ENCODE measurements at places on chromosomes 4 and X.

DNA sequence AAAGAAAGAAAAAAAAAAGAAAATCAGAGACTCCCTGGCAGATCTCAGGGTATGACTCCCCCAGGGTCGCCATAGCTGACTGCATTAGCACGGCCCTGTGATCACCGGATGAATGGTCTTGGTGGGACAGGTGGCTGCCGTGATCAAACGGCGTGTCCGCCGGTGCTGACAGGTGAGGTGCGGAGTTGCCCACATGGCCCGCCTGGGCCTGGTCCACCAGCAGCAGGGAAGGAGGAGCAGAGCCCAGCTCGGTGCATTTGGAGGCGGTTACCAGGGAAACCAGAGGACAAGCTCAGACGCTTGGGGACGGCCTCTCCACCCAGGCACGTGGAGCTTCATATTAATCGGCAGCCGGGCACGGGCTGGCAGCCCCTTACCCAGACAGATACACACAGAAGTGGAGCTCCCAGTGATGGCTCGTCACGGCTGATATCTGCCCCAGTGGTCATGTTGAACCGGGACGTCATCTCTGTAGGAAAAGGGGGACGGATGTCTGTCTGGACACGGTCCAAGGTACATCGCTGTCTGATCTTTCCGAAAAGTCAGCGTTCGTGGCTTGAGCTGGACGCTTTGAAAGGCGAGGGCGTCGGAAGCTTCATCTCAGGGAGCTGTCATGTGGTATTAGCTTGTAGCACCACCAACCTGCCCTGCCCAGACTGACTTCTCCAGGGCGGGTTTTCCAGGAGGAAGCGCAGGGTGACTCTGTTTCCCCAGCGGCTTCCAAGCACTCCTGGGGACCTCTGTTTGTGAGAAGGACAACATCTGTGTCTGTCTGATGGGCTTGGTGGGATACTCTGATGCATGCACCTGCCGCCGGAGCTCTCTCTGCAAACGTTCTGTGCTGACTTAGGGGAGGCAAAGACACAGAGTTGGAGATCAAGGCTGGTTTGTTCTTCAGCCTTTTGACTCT is 180.7 kb downstream of the CRLF2 start:
- DNase-seq = no peak

DNA sequence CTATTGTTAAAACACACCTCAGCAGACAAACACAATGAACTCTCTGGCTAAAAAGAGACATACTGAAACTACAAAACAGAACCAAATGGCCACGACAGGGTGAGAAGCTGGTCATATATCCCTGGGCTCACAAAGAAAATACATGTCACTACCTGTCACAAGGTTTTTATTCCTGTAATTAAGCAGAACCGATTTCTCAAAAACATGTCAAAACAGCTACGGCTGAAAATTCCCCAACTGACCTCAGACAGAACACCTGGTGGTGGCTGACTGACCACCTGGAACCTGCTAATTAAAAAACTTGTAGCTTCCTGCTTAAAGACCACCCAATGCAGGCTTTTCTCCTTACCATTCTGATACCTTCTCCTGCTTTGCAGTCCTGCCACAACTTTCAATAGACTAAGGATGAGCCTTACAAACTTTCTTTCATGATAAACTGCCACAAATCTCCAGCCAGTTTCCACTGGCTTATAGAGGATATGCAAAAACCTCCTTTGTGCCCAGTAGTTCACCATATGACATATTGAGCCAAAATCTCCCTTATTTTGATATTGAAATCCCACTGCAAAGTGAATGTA is 571.9 kb downstream of the SPOCK3 start:
- DNase-seq = no peak

DNA sequence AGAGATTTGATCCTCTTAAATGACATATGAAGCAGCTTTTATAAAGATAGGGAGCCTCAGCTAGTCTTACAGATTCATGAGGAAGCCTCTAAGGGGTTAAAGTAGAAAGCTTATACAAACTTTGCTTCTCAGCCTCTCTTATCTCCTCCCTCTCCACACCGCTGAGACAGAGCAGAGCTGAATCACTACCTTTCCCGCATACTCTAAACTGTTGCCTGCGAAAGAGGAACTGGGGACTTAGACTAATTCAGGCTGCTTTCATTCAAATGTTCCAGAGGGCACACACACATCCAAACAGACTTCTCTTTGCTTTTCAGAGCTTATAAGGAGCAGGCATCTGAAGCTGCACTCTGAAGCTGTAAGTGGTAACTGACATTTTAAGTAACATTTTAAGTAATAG is at the start of gene SERTM2:
Gene SERTM2 (plus strand): TSS at position 169 of the 400 bp plus-strand sequence. CDS start 7,213 bp downstream, outside the sequence.
- peak; percentile 62 for DNase-seq

DNA sequence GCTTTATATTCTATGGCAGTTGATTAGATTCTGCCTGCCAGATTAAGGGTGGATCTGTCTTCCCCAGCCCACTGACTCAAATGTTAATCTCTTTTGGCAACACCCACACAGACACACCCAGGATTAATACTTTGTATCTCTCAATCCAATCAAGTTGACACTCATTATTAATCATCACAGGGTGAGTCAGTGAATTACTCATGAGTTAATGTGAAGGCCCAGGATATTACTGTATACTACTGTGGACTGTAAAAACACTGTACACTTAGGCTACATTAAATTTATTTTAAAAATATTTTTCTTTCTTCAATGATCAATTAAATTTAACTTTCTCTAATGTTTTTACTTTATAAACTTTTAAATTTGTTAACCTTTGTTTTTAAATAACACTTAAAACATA is 87.7 kb downstream of the NAP1L3 start:
- DNase-seq = no peak
